GM06990 (cell line): ENCODE measurements at places on chromosomes 16 and 17.

DNA sequence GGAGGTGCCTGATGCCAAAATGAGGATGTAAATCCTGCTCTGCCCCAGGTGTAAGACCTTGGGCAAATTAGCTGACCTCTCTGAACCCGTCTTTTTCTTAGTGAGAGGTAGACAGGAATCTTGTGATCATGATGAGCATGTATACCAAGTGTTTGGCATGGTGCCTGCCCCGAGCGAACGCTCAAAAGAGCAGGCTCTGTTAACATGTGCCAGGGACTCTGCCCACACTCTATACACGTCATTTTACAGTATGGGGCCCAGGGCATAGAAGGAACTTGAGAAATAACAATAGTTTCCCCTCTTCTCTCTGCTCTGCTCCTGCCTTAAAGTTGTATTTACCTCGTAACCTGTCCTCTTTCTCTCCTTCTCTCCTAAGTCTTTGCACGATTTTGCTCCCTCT, 9.3 kb upstream of the MAF start:
- no peak for DNase-seq

DNA sequence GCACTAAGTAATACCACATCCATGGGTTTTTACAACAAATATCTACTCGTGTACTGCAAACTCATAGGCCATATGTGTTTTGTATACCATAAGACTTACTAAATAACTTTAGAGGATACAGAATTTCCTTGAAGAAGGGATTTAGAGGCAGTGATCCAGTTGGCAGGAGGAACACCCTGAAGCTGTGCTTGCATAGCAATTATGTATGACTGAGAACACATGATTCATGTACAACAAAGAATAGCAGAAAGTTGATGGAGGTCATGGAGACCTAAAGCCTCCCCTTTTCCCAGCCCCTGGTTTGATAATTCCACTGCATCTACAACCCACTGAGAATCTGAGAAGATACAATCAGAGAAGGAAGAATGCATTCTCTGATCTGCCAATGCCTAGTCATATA, 83.8 kb upstream of the PMFBP1 start:
- no peak for DNase-seq

DNA sequence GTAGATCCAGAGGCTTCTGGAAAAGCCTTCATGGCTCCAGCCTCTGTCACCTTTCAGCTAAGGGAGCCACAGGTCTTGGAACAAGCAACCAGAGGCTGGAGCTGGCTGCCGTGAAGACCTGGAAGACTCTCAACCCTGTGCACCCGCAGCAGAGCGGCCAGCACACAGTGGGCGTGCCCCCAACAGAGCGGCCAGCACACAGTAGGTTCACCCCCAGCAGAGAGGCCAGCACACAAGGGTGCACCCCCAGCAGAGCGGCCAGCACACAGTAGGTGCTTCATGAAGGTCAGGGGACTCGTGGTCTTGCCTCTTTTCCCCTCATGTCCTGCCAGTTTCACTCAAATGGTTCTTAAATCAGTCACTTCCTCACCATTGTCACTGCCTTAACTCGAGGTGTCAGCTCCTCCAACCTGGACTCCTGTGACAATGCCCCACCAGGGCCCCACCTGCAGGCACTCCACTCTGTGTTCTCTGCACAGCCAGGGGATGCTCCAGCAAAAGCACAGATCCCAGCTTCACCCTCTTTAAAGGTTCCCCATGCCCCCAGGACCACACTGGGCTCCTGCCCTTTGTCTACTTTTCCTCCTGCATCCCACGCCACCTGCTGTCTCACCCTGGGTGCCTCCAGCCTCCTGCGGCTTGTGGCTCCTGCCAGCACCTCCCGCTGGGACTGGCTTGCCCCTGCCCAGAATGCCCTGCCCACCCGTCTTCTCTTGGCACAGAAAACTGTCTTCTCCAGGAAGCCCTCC, 42.4 kb upstream of the DOC2B start:
- DNase-seq = no peak

- DNase-seq = no peak
These were observed 9.3 kb downstream of the ENDOV start for GRCh38 chr17:80424261-80424660.

DNA sequence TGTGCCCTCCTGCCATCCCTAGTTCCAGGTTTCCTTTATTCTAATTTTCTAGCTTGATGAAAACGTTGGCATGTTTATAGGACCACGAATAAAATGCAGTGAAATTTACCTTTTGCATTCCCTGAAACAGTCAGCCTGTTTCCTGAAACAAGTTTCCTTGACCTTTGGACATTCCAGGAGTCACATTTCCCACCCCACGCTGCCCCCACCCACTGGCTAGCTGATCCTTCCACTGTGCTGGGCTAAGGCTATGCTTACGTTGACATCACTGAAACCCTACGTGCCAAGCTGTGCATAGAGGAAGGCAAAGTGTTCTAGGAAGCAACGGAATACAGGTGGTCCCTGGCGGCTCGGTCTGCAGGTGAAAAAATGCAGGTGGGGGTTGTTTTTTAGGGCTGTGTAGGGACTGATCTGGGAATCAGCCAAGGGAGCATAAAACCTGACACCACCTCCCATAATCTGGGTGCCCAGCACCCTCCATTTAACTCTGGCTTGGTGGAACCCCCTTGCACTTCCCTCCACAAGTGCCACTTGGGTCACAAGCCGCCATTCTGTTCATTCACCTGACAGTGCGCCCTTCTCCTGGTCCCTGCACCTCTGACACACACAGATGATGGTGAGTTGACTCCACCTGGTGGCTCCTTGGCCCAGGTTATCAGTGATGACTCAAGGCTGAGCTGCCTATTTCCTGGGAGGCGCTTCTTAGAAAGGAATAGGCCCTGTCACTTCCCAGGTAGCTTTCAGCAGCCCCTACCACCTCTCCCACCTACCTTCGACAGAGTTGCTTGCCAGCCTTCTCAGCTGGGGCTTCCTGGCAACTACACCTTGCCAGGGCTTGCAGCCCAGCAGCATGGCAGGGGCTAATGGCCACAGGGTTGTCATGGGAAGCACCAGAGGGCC, 83.7 kb downstream of the N4BP1 start:
- DNase-seq = no peak

- DNase-seq = no peak
These were observed 19.2 kb downstream of the RAI1 start for GRCh38 chr17:17700251-17700969.

GRCh38 chr17:7703584-7704479, 1.2 kb upstream of the EFNB3 start:
- no peak for DNase-seq

DNA sequence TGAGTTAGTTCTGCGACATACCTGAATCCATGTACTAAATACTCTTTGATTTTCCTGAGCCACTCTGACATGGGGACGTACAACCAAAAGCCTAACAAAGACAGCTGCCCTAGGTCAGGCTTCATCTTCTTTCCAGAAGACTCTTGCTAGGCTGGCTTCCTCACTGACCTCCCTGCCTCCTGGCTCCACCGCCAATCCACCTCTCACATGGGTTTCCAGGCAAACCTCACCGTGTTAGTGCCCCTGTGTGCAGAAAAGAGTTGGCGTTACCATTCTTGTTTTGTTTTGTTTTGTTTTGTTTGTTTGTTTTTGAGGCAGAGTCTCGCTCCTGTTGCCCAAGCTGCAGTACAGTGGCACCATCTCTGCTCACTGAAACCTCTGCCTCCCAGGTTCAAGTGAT, 135.3 kb downstream of the WSCD1 start:
- no peak for DNase-seq

DNA sequence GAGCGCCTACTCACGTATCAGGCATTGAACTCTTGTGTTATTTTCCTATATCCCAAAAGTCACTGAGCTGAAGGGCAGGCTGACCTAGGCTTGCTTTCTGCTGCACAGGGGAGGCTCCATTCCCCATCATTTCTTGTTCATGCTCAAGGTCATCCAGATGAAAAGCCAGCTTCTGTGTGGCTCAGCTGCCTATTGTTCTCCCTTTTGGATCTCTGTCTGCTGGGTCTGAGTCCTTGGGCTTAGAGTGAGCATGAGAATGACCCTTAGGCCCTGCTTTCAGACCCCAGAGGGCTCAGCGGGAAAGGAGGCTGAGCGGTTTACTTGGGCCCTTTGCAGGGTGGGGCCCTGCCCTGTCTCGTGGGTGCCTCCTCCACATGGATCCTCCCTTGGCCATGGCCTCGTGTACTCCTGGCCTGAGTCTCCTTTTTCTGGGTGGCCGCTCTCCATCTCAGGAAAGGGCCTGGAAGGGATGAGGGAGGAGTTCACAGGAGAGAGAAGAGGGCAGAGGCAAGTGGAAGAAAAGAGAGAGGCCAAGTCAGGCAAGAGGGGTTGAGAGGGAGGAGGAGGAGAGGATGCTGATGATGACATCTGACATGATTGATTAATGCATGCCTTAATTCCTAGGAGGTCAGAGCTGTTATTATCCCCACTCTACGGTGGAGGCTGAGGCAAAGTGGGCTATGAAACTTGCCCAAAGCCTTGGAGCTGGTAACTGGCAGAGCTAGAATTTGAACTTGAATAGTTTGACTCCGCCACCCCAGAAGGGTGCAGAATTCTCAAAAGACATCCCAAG, 19.8 kb upstream of the MAP3K14 start:
- DNase-seq = no peak

GRCh38 chr17:21005367-21005766, 37.4 kb downstream of the USP22 start:
- DNase-seq = no peak

DNA sequence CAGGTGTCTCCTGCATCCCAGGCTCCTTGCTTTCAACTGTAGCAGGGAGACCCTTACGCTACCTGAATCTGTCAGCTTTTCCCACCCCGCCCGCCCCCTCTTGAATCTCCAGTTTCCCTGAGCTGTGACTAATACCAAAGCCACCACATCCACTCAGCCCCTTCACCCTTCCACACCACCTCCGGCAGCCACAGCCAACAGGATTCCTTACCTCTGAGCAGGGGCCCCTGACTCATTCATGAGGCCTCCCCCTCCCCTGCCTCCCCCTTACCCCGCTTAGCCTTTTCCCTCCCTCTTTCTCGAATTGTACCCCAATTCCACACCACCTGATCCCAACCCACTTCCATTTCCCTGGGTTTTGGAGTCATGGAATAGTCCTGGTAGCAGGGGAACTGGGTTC, 2.3 kb downstream of the STX1B start:
- no peak for DNase-seq

- no peak for DNase-seq
These were observed 88.7 kb downstream of the AXIN2 start for GRCh38 chr17:65472666-65473309.
